Stimulated activated CD4-positive, alpha-beta T cell treated with anti-CD3 and anti-CD28 coated beads, TNF-alpha, amount 100 ng/mL, for 48 hours (primary cell): ENCODE measurements at places on chromosomes 3 and 15.

GRCh38 chr3:190432216-190432615 lies 17.5 kb downstream of the TMEM207 start:
- DNase-seq, result no peak

GRCh38 chr15:87716422-87716821 lies 540.1 kb downstream of the NTRK3 start:
- no peak for DNase-seq

GRCh38 chr3:196661400-196661799 lies 21.9 kb downstream of the NRROS start:
- no peak for DNase-seq

- no peak for DNase-seq
Measured at GRCh38 chr3:100954990-100955389, 38.2 kb downstream of the ABI3BP start.

- no peak for DNase-seq
Measured at GRCh38 chr3:37920156-37920699, 58.5 kb downstream of the CTDSPL start.

DNA sequence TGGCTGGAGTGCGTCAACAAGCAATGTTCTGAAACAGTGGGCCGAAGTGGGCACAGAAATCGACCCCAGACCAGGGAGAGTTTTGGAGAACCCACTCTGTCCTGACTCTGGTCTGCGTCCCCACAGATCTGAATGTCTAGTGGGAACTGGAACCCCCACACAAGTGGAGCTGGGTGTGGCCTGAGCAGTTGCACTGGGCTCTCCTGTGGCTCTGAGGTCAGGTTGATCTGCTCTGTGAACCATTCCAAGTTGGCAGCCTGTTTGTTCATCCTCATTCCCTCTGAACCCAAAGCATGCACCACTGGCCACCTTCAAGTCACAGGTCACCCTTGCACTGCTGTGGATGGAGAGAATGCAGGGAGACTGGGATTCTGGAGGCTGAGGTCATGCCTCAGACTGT lies 60.5 kb downstream of the STARD5 start:
- DNase-seq, result no peak

DNA sequence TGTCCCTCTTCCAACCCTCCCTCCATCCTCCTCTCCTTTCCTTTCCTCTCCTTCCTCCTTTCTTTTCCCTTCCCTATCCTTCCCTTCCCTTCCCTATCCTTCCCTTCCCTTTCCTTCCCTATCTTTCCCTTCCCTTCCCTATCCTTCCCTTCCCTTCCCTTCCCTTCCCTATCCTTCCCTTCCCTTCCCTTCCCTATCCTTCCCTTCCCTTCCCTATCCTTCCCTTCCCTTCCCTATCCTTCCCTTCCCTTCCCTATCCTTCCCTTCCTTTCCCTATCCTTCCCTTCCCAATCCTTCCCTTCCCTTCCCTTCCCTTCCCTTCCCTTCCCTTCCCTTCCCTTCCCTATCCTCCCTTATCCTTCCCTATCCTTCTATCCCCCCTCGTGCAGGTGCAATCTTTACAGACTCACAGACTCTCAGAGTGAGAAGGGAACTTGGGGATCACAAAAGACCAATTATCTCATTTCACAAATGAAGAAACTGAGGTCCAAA lies 31.5 kb downstream of the RASGRF1 start:
- no peak for DNase-seq

GRCh38 chr3:196985954-196986885 lies 17.6 kb upstream of the PIGZ start:
- no peak for DNase-seq
